ENCODE measurements at places on chromosomes 4 and X.

DNA sequence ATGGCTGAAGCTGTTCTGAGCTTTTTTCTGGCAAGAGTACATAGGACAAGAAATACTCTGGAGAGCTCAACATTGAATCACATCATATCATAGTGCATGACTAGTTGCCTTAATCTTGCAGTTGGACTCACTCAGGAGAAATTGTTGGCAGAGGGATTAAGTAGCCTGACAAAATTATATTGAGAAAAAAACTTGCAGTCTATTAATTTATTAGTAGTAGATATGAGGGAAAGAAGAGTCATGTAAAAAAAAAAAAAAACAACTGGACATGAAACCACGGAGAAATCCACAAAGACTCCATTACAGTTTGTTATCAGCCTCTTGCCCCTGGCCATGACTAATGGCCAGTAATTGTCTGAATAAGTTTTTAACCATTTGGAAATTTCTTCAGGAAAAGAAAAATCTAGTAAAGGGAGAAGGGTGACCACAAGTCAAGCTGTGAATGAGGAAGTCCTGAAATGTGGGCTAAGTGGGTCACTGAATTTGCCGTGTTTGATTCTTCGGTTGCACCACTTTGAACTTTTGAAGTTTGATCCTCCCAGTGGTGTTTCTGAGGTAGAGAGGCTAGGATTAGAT lies 45.6 kb downstream of the FHL1 start:
- no peak for DNase-seq

DNA sequence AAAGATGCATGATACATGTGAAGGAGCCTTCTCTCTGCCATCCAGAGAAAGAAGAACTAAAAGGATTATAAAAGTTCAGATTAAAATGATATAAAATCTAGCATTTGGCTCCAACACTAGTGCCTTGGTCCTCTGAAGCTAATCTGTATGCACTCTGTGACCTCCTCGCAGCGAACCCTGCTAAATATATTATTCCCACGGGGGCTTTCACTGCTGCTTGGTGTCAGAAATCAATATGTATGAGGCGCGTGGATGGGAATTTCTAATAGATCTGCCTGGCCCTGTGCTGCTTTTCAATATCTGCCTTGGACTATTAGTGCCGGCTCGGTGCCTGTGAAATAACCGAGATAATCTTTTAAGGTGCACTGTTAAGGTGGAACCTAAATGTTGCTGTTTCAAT lies 69.7 kb downstream of the CXXC4 start:
- no peak for DNase-seq

DNA sequence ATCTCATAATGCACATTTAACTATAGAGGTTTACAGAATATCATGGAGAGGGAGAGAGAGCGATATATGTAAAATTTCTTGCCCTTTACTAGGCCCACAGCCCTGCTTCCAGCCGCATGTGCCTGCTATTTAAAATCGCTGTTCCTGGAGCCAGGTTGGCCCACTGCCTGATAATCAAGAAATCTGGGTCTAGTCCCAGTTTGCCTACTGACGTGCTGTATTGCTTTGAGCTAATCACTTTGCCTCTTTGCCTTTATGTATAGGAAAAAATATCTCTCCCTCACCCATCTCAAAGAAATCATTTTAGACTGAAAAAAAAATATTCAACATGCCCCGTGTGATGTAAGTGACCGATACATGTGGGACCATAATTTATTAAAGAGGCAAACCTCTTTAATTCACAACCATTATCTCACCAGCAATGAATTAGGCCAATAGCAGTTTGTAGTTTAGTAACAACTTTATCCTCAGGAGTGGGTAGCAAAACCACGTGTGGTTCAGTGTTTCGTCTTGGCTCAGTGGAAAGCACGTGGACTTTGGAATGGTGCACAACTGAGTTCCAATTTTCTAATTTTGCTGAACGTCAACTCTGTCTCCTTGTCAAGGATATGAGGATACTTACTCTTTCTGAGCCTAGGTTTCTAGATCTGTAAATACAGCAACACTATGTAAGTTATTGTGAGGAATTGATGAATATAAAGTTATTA lies 62.6 kb downstream of the GRXCR1 start:
- no peak for DNase-seq

DNA sequence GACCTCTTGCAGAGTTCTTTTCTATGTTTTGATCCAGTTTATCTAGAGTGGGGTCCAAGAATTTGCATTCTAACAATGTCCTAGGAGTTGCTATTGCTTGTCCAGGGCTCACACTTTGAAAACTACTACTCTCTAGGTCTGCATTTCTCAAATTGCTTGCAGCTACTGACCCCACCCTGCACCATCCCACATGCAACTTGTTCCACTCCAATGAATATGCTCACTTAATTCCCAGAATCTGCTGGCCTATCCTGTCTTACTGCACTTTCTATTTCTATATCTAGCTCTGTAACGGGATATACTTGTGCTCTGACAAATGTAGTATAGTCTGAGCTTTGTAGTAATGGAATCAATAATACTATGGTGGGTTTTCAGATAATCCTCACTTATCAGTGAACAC lies 570.3 kb downstream of the IQCM start:
- DNase-seq = no peak

DNA sequence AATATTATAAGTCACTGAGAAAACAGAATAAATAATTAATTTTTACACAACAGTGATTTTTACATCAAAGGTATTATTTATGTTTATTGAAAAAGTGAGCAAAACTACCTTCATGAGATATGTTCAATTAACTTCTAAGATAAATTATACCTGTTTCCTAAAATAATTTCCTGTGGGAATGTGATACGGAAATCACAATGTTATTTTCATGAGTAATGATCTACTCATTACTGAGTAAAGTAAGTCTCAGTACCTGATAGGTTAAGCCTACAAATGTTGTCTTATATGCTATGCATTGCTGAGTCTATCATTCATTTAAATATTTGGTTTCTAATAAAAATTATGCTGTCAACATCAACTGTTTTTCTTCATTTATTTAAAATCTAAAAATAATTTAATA lies 324.0 kb downstream of the STPG2 start:
- DNase-seq = no peak

DNA sequence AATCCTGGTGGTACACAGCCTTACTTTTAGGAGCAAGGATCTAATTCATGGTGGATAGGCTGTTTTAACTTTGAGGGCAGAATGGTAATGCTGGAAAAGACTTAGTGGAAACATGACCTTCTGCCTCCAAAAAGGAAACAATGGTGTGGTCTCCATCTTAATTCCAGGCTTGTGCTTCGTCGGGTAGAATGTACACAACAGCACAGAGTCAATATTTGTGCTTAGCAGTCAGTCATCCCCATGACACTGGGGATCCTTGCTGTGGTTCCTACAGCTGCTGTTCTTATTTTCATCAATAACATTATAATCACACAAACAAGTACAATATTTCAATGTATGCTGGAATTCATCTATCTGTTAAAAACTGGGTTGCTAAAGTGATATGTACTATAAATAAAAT lies 104.4 kb downstream of the HHIP start:
- no peak for DNase-seq

GRCh38 chr4:189921058-189921457 lies 19.6 kb upstream of the FRG1 start:
- no peak for DNase-seq
